ENCODE measurements at places on chromosomes 12 and 14.

- DNase-seq = no peak
Measured at GRCh38 chr12:90652280-90652679, 302.7 kb downstream of the CCER1 start.

DNA sequence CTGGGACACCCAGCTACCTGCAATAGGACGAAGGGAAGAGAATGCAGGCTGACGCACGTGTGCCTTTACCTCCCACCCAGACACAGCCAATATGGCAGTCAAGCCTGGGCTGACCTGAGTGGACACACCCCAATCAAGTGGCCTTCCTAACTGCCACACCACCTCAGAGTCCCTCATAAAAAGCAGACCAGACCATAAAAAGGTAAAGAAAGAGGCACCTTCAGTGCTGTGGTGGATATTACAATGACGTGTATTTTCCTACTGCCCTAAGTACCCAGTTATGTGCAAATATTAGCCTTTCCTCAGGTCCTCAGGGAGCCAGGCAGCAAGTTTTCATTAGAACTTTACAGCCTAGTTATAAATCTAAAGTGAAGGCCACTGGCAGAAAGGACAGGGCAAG lies 75.8 kb downstream of the KCNK10 start:
- no peak for DNase-seq

GRCh38 chr12:118190266-118190665 lies 54.3 kb downstream of the PEBP1 start:
- DNase-seq = no peak

DNA sequence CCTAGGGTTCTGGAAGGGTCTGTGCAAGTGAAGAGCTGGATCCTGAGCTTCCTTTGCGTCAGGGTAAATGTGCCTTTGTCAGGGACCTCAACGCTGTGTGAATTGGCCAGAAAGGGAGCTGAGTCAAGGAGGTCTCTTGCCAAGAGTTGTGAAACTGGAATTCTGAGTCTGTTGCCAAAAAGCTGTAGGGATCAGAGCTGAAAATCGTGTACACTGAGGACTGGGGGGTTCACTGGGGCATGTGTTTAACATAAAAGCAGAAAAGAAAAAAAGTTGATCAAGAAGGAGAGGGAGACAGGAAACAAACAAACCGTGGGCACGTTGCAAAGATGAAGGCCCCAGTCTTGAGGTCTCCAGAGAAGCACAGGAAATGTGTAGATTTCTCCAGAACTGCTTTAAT lies 1081.5 kb downstream of the VRK1 start:
- no peak for DNase-seq

GRCh38 chr14:41385797-41386196 lies 220.9 kb upstream of the LRFN5 start:
- DNase-seq = no peak

GRCh38 chr14:69518289-69519101 lies 34.0 kb downstream of the PLEKHD1 start:
- DNase-seq = no peak

DNA sequence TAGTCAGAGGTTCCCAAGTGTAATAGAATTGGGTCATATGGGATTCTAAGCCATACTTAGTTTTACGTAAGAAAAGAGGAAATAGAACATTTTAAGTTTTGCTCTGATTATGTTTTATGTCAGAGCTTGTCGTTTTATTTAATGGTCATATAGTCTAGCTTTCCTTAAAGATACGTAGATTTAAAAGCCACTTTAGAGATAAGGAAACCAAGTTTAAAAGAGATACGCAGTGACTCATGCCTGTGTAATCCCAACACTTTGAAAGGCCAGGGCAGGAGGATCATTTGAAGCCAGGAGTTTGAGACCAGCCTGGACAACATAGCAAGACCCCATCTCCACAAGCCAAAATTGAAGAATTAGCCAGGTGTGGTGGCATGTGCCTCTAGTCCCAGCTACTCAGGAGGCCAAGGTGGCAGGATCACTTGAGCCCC lies 19.5 kb downstream of the MAPK1IP1L start:
- DNase-seq = no peak

DNA sequence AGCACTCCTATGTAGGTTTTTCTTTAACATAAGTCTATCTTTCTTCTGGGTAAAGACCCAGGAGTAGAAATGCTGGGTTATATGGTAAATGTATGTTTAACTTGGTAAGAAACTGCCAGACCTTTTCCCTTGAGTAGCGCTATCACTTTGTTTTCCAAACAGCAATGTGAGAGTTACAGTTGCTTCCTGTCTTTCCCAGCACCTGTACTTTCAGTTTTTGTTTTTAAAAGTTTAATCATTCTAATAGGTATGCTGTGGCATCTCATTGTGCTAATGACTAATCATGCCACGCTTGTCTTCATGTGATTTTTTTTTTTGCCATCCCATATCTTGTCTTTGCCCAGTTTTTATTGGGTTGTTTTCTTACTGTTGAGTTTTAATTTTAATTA lies 28.1 kb downstream of the GIT2 start:
- DNase-seq = no peak

DNA sequence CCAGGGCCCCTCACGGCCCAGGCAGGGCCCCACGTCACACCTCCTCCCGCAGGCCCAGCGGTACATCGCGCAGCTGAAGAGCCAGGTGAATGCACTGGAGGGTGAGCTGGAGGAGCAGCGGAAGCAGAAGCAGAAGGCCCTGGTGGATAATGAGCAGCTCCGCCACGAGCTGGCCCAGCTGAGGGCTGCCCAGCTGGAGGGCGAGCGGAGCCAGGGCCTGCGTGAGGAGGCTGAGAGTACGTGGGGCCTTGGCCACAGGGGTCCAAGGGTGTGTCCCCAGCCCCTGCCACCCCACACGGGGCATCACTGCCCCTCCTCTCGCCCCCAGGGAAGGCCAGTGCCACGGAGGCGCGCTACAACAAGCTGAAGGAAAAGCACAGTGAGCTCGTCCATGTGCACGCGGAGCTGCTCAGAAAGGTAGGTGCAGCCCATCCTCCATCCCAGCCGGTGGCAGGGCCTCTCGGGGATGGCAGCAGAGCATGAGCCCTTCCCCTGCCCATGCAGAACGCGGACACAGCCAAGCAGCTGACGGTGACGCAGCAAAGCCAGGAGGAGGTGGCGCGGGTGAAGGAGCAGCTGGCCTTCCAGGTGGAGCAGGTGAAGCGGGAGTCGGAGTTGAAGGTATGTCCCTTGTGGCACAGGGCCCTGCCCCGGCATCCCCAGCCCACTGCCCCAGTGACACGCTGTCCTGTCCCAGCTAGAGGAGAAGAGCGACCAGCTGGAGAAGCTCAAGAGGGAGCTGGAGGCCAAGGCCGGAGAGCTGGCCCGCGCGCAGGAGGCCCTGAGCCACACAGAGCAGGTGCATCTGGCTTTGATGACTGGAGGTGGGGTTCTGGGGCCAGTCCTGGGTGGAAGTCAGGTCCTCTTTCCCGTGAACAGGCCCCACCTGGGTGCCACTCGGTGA lies 20.9 kb downstream of the HIP1R start:
- no peak for DNase-seq

- no peak for DNase-seq
Measured at GRCh38 chr12:104519190-104520019, 62.7 kb downstream of the CHST11 start.

DNA sequence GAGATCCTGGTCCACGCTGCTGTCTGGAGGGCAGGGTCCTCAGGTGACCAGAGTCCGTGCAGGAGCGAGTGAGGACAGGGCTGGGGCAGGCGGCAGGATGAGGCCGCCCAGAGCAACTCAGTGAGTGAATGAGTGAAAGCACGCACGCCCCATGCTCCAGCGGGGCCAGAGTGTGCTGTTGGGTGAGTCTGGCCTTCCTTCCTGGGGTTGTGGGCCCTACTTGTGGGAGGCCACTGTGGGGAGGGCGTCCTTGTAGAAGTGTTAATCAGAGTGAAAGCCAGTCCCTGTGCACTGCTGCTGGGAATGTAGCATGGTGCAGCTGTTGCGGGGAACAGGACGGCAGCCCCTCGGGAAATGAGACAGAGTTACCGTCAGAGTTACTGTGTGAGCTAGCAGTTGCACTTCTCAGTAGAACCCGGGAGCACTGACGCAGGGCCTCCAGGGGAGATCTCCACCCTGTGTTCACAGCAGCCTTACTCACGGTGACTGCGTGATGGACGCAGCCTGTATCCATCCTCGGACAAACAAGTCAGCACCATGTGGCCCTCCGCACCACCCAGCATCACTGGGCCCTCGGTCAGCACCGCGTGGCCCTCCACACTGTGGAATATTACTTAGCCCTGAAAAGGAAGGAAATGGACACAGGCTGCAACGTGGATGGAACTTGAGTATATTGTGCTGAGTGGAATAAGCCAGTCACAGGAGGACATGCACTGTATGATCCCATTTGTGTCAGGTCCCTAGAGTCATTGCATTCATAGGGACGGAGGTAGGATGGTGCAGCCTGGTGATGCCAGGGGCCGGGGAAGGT lies 22.1 kb downstream of the PACS2 start:
- no peak for DNase-seq

DNA sequence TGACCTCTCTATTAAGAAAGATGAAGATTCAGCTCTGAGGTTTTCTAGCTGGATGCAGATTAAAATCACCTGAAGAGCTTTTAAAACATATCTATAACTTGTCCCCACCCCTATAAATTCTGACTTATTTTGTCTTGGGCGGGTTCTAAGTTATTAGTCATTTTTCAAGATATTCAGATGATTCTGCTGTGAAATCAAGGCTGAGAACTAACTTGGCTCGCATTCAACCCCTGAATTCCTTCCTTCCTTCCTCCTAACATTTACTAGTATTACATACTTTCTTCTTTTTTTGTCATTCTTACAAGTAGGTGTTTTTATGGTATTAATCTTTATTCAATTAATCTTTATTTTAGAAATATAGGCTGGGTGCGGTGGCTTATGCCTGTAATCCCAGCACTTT lies 55.4 kb downstream of the SSPN start:
- no peak for DNase-seq

DNA sequence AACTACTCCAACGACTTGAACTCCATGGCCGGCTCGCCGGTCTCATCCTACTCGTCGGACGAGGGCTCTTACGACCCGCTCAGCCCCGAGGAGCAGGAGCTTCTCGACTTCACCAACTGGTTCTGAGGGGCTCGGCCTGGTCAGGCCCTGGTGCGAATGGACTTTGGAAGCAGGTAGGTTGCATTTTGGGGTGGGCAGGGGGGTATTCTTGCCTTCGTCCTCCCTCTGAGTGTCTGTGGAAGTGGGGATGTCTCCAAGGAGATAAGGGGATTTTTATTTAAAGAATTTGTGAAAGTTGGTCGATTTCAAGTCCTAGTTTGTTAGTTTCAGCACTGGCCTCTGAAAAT lies 1.3 kb downstream of the ASCL1 start:
- no peak for DNase-seq

- no peak for DNase-seq
Measured at GRCh38 chr12:43222796-43223195, 329.2 kb downstream of the ADAMTS20 start.

DNA sequence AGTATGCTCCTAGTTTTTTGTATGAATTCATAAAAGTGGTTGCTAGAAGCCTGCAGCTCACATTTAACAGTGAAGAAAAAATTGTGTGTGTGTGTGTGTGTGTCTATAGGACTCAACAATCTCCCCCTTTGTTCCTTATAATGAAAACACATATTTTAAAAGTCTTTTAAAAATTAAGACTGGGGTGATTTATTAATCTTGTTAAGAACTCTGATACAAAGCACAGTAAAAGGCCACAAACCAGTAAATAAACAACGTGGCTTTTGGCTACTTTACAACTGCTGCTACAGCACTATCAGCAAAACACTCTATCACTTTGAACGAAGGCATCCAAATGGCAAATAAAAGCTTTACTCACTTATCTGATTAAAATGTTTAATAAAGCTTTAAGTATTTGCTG lies 594 bp upstream of the VCPKMT start:
- DNase-seq = no peak

- DNase-seq = no peak
Measured at GRCh38 chr12:4444031-4444430, 1.6 kb downstream of the FGF6 start.

DNA sequence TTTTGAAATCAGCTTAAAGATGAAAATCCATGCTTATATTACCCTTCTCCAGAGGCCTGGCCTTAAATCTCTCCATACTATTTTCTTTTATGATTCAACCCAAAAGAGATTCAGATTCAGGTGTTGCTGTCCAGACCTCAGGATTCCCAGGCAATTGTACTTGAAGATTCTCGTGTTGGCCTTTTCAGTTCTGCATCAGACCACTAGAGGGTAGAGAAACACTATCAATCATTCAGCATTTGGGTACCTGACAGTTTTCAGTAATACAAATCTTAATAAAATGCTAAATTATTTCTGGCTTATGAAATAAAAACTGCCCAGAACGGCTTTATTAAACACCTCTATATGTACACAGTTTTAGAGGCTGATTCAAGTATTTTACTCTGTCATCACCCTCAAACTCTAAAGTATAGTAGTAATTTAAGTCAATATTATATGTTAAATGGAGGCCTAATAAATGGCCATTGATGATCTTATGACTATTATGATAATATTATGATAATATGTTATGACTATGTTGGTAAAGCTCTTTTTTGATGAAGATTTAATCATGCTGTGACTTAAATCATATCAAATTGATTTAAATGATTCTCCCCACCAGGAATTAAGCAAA lies 301.1 kb downstream of the DUSP6 start:
- DNase-seq = no peak

DNA sequence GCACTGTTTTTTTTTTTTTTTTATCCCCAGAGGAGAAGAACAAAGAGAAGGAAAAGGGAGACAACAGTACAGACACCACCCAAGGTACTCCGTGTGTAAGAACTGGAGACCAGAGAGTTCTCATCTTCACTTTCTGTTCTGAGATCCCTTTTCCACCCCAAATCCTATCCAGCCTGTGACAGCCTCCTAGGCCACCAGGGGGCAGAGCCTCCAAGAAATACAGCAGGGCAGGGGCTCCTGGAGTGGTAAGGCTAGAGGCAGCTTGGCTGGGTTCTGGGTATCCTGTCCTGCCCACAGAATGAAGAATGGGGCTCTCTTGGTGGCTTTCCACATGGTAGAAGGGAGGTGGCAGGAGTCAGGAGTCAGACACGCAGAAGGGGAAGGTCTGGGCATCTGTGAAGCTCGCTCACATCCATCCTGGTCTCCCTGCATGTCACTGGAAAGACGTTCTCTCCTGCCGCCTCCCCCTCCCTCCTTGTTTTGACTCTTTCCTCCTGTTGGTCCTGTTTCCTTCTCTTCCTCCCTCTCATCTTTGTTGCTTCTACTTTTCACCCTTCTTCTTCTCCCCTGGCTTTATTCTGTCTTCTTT lies 12.0 kb downstream of the CLSTN3 start:
- DNase-seq = no peak

DNA sequence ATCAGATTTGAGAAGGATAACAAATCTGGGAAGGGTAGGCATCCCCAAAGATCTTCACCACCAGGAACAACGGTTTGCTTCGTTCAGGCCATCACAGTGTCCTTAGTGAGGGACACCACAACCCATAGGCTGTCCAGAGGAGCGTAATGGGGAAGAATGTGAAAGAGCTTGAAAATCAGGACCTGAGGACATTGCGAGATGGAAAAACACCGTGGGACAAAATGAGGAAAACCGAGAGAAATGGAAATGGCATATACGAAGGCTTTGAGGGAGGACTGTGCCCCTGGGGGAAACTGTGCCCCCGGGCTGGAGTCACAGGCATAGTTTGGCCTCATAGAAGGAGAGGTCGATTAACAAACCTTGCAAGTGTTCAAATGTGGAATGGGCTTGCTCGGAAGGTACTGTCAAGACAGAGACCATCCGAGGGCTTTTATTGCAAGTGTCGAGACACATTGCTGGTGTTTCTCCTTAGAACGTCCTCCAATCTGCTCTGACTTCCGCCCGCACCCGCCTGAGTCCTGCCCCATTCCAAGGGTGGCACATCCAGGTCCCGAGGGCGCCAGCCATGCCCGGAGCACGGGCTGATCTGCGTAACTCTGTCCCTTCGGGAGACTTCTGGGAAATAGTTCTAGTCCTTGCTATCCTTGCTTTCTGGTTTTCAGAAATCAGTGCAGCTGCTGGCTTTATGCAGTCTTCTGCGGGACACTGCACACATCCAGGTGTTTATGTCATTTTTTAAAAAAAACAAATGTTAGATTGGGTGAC lies 885 bp upstream of the PALS1 start:
- DNase-seq = peak; percentile 84

Measured in left colon (tissue), 2 donors.